ENCODE measurements at places on chromosomes 3 and 15.

GRCh38 chr15:98647026-98647773 is 1.1 kb upstream of the IGF1R start:
- DNase-seq: no peak

GRCh38 chr15:84869510-84869909 is 15.0 kb upstream of the SLC28A1 start:
- no peak for DNase-seq

GRCh38 chr3:183781246-183781645 is 44.1 kb downstream of the MAP6D1 start:
- DNase-seq: no peak

DNA sequence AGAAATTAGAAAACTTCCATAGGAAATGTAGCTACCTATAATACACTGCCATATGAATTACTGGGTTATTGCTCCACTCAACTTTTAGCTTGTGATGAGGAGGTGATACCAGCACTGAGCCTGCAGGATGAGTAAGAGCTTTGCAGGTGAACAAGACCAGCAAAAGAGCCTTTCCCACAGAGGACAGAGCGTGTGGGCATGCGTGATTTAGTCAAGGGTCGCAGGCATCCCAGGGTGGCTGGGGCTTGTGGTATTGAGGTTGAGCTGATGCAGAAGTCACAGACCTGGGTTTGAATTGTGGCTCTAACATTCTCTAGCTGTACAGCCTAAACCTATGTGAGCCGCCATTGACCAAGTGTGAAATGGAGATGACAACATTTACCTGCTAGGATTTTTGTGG is 5.6 kb downstream of the NRROS start:
- DNase-seq: no peak

- peak; percentile 70 for DNase-seq
Observed at GRCh38 chr15:96146726-96147125, 183.8 kb upstream of the NR2F2 start.

DNA sequence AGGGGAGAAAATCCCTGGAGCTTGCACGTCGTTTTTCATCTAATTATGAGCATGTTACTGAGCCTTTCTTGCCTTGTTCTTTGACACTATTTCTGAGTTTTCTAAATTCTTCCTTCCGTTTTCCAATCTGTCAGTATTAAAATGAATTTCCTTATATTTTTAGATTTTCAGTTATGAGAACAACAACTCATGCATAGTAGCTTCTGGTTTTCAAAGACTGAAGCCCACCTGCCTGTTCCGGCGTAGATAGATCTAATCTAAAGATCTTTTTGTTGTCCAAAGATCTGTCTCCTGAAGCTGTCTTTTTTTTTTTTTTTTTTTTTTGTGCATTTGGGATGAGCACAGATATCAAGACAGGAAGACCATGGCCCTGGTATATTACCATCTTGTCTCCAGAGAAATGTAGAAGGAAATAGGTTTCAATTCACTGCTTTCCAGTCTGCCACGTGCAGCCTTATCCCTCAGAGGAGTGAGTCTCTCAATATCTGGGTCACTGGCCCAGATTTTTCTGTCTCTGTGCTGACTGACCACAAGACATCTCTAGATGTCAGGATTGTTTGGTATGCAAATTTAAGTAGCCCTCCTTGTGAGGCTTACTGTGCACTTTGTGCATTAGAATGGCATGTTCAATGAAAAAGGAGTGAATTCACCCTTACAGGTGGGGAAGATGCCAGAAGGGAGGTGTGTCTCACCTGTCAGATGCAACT is 222.3 kb upstream of the TMC3 start:
- DNase-seq: no peak

DNA sequence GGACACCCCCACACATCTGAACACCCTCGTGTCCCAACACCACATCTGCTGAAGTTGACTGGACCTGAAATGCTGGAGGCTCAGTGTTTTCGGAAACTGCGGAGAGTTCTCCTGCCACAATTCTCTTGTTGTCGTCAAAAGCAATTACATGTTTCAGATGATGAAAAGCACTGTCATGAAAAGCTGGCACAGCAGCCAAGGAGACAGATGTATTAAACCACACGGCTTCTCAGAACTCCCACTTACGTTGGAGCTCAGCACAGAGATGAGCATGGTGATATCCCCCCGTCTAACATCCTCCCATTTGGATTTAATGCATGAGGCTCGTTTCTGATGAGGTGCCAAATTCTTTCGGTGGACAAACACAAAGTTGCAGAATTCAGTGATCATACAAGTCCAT is 180.1 kb downstream of the RORA start:
- DNase-seq: no peak

DNA sequence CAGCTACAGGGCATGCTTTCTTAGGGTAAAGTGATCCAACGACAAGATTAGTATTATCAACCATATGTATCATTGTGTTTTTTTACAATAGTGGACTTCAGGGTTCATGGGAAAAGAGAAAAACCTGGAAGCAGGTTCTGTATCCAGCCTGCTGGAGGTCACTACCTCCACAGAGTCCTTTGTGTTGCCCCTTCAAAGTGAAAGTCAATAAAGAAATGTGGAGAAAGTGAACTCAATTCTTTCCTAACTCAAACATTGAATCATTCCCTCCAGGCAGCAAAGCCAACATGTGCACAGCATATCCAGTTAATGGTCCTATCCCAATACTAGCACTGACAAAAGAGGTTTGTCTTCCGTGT is 45.4 kb downstream of the FGF7 start:
- DNase-seq: peak; percentile 29

DNA sequence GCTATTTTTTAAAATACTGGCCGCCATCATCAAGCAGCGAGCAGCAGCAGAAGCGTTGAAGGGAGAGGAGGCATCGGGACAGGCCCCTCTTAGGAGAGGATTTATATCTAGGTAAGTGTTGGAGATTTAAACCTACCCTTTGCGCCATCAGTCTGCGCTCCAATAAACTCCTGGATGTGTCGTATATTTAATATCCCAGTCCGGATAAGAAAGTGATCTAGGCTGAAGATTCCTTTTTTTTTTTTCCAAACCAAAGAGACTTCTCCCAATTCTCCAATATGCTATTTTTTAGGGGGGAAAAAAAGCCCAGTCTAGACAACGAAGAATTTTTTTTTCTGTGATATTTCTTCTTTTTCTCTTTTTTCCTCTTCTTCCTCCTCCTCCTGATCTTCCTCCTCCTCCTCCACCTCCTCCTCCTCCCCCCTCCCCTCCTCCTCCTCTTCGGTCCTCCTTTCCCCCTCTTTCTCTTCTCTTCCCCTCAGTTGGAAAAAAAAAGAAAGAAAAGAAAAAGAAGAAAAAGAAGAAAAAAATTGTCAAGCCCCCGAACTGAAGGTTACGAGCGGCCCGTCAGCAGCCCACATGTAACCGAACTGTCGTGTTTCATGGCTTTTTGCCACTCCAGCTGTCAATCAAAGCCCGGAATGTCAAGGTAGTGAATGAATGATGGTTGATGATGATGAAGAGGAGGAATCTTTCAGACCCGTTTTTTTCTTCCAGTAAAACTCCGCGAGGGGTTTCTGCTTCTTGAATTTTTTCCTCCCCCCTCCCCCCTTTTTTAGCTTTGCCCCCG is 835 bp downstream of the MEIS2 start:
- peak; percentile 10 for DNase-seq

DNA sequence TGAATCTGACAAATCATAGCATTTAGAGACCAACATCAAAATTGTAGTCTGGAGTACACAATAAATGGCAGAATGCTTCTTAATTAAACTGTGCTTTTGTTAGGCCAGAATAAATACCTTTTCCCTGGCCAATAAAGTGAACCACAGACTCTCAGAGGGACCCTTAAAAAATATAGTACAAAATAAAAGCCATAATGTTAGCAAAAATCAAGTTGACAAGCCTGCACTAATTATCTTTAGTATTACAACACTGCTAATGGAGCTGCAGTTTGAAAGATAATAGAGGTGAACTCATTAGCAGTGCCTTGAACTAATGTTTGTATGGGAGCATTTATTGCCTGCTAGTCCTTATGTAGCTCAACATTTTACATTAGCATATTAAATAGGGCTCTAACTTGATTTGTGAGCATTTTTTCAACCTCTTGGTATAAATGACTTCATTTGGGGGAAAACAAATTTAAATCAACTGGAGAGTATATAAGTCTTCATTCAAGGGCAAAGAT is 801.3 kb downstream of the EPHA3 start:
- no peak for DNase-seq

DNA sequence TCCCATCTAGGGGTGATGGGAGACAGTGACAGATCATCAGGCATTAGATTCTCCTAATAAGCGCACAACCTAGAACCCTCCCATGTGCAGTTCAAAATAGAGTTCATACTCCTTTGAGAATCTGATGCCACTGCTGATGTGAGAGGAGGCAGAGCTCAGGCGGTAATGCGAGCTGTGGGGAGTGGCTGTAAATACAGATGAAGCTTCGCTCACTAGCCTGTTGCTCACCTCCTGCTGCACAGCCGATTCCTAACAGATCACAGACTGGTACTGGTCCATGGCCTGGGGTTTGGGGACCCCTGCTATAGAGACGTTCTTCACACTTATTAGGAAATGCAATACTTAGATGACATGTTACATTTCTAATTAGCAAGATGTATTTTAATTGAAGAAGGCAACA is 154.4 kb downstream of the CBLB start:
- DNase-seq: no peak

GRCh38 chr3:7546253-7546652 is 685.3 kb downstream of the GRM7 start:
- peak; percentile 79 for DNase-seq

GRCh38 chr15:25185156-25185710 is 230.4 kb downstream of the SNRPN start:
- DNase-seq: no peak

GRCh38 chr3:141051443-141052200 is 475 bp downstream of the SPSB4 start:
- no peak for DNase-seq

GRCh38 chr3:171172070-171172469 is 145.6 kb upstream of the SLC2A2 start:
- no peak for DNase-seq

DNA sequence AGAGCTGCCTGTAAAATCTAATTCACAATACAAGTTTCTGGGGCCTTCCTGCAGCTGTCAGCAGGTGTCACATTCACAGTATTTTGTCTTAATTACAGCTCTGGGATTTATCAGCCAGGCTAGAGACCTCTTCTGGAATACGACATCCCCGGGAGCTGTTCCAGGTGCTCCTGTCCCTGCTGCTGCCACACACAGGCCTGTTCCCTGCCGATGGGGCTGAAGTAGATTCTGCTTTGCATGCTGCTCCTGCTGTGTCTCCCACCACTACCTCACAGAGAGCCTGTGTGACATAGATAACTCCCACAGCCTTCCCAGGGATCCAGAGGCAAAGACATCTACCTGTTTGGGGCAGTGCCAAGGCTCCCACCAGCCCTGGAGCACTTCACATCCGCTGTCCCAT is 20.4 kb downstream of the COLQ start:
- no peak for DNase-seq

GRCh38 chr15:87944050-87944449 is 312.5 kb downstream of the NTRK3 start:
- no peak for DNase-seq
